8988T (cell line): ENCODE measurements at places on chromosomes 3 and 15.

DNA sequence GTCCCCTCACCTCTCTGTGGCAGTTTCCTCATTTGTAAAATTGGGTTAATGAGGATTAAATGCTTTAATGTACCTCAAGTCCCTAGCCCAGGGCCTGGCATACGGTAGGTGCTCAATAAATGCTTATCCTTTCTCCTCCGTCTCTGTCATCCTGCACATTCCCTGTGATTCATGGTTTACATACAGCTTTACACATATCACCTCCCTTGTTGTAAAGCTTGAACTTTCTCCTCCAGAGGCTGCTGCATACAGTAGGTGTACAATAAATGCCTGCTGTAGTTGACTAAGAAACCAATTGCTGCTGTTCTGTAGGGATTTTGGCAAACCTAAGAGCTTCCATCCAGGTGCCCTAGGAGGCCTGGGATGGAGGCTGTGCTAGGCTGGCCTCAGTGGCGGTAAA, 1.5 kb upstream of the CSPG4 start:
- no peak for DNase-seq

DNA sequence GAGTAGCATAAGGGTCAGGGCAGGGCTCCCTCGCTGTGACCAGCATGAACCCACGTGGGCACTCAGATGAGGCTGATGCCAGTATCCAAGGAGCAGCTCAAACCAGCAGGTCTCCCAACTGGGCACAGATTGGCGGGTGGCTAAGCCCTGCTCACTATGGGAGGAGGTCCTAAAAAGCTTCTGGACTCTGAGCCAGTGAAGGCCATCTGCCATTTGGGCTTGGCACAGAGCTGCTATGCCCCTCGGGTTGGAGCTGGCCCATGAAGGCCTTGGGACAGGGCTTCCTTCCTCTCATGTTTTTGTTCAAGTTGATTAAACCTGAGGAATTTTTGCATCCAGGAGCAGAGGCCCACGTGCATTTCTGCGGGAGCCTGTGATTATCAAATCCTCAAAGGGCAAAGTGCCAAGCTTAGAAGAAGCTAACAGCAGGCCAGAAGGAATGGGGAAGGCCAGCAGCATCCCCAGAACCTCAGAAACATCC, 4.3 kb upstream of the STRA6 start:
- DNase-seq: no peak

DNA sequence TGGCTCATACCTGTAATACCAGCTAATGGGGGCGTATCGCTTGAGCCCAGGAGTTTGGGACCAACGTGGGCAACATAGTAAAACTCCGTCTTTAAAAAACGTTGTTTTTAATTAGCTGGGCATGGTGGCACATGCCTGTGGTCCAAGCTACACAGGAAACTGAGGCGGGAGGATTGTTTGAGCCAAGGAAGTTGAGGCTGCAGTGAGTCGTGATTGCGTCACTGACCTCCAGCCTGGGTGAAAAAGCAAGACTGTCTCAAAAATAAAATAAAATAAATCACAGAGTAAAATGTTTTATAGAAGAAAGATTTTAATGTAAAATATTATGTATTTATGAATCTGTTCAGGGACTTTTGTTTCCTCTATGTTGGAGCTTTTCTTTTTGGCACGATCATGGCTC, 15.3 kb upstream of the STRIT1 start:
- DNase-seq: no peak

- no peak for DNase-seq
Observed at GRCh38 chr3:16883057-16883722, 1.6 kb upstream of the PLCL2 start.

- no peak for DNase-seq
Observed at GRCh38 chr3:40645883-40646282, 121.1 kb downstream of the ZNF621 start.

GRCh38 chr3:71063773-71064290, 519.7 kb downstream of the FOXP1 start:
- peak; percentile 42 for DNase-seq

GRCh38 chr3:126015075-126015474, 46.1 kb downstream of the ROPN1B start:
- no peak for DNase-seq

DNA sequence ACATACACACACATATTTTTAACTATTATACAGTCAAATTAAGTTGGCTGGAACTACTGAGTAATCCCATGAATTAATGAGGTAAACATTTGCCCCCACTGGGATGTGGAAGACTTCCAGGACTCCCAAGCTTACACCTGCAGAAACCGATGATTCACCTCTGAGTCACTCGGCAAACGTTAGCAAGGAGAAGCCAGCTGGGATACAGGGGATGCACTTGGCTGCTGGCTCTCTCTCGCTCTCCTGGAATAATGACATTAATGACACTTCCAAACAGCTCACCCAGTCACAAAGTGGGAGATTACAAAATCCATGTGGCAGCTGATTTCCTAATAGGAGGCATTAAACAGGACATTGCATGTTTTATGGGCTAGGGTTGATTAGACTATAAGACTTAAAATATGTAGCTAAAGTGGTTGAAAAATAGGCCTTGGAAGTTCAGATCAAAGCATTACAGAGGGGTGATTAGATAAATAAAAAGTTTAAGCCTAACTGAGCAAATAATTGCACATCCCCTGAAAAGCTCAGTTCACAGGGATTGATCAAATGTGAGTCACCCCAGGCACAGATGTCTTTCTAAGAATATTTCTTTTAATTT, 500.9 kb downstream of the SOX2 start:
- no peak for DNase-seq

DNA sequence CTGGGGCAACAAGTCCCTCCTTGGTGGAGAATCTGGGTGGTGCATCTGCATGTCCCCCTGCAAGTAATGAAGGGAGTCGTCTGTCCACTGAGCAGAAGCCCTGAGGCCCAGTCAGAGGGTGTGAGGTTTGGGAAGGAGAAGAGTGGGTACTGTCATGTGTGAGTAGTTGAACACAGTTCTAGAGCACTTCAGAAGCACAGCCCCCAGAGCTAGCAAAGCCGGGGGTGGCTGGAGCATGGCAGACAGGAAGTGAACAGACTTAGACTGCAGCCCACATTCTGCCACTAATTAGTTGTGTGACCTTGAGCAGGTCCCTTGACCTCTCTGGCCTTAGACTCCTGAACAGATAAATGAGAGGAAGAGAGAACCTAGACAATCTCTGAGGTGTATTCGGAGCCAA, 207.6 kb downstream of the UACA start:
- DNase-seq: no peak

- no peak for DNase-seq
Observed at GRCh38 chr3:194350726-194351071, 429 bp downstream of the CPN2 start.

DNA sequence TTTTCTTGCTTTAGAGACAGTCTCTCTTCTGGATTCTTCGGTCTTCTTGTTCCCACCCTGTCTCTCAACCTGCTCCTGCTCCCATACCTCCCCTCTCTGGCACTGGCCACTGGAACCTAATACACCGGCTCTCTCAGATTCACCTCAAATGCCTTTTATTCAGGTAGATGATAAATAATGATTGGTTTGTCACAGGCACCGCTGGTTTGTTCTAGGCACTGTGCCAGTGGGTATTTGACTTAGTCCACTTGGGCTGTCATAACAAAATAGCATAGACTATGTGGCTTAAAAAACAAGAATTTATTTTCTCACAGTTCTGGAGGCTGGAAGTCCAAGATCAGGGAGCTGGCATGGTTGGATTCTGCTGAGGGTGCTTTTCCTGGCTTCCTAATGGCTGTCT, 278.2 kb upstream of the STT3B start:
- DNase-seq: no peak

DNA sequence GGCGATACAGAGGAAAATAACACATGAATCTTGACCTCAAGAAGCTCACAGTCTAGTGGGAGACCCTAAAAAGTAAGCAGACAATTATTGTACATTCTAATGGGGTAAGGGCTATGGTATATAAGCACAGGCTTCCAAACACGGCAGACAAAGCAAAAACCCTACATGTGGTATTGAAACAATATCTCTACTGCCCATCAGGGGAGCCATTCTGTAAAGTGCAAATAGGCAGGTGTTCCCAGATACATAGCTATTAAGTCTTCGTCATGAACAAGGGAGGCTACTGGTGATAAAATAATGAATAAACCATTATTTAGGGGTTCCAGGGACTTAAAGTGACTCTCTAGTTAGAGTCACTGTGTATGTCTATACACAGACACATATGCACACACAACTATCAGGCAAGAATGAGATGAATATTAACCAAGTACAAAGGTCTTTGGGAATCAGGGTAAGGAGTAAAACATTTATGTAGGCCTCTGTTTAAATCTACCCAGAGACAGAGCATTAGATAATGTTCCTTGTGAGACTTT, 38.7 kb upstream of the ASB14 start:
- no peak for DNase-seq

GRCh38 chr3:148004331-148004730, 595.2 kb downstream of the ZIC1 start:
- no peak for DNase-seq

DNA sequence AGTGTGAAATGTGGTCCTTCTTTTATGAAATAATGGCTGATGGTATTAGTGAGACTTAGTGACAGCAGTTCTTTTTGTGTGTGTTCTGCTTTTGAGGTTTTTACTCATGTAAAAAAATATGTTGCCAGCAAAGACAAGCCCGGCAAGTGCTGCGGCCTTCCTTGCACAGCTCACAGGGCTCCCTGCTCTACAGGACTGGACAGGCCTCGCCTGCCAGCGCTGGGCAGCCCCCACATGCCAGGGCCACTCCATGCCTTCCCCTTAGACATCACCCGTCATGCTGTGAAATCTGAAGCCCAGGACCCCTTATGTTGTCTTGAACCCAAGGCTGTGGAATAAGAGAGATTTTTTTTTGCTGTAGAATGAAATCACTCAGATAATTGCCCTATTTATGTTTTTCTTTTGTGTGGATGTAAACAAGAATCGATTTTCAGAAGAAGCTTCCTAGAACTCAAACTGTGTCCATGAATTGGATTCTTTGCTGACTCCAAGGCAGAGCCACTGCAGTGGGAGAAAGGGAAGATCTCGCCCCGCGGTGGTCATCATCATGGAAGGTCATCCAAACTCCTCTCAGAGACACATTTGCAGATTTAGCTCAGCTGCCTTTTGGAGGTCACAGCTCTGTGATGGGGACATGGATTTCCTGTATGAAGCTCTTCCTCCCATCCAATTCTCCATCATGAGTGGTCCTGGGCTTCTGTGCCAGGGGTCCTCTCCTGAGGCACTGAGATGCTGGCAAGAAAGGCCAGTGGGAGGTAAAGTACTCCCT, 150.8 kb downstream of the ATP10A start:
- no peak for DNase-seq

GRCh38 chr3:49725906-49726681, 2.3 kb upstream of the GMPPB start:
- DNase-seq: no peak

DNA sequence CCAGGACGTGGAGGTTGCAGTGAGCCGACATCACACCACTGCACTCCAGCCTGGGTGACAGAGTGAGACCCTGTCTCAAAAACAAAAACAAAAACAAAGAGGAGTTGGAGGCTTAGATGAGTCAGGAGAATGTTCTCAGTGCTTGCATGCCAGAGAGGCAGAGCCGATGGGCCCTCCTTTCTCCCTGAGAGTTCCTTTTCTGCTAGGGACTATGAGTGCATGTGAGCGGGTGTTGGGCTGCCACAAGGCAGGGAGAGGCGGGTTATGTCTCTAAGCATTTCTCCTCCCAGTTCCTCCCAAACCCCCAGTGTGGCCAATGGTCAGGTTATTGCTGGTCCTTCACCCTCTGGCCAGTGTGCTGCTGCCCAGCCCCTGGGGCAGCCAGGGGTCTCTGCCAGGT, 45.1 kb downstream of the RTP1 start:
- no peak for DNase-seq

GRCh38 chr15:77860071-77860691, 217.3 kb downstream of the TBC1D2B start:
- DNase-seq: no peak

- no peak for DNase-seq
Observed at GRCh38 chr3:38119821-38120692, 16.9 kb downstream of the ACAA1 start.

DNA sequence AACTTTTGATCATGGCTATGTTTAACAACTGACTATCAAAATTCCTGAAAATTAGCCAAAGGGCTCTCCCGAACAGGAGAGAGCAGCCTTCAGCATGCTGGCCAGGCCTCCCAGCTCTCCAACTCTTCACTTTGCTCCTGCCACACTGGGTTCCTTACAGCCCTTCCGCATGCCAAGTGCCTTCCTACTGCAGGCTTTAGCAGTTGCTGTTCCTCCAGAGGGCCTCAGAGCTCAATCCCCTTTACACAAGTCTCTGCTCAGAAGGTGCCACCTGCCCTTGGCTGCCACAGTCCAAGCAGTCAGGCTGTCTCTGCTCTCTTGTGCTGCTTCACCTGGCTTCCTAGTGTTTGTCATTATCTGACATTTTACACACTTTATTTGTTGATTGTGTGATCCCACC, 553.1 kb upstream of the PPP2R3A start:
- no peak for DNase-seq

GRCh38 chr15:29090617-29091466, 178.8 kb downstream of the NSMCE3 start:
- no peak for DNase-seq

GRCh38 chr3:37905987-37906674, 44.5 kb downstream of the CTDSPL start:
- no peak for DNase-seq

DNA sequence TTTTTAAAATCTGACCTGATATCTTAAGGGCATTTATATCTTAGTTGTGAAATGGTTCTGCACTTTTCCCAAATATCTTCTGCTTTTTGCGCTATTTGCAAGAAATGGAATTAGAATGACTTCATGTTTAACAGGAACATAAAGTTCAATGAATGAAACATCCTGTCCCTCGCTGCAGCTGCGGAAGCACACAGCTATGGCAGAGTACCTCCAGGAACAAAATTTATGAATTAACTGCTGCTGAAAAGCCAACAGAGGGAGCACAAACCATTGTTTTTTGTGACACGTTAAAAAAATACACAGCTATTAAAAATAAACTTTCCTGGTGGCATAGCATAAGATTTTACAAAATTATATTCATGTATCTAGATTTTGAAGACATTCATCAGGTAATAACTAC, 404.4 kb upstream of the MDFIC2 start:
- no peak for DNase-seq

DNA sequence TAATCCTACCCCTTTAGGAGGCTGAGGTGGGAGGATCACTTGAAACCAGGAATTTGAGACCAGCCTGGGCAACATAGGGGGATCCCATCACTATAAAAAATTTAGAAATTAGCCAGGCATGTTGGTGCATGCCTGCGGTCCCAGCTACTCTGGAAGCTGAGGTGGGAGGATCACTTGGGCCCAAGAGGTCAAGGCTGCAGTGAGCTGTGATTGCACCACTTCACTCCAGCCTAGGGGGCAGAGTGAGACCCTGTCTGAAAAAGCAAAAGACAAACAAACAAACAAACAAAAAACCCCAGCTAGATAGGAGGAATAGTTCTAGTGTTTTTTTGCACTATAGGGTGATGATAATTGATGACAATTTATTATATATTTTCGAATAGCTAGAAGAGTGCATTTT, 70.6 kb upstream of the CHRNB4 start:
- no peak for DNase-seq
